ENCODE measurements at places on chromosomes 12 and 14.

DNA sequence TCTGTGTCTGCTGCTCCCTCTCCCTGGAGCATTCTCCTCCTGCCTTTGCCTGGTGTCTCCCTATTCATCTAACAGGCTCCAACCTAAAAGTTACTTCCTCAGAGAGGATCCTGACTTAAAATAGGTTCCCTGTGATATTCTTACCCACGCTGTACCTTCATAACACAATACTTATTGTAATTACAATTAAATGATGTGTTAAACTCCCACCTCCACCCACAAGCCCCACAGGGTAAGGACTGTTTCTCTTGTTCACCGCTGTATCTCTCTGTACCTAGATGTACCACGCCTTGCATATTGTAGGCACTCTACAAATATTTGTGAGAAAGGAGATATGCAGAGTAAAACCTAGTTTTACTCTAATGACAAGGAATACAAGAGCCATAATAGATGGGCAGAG lies 5.0 kb downstream of the HEBP1 start:
- no peak for DNase-seq

DNA sequence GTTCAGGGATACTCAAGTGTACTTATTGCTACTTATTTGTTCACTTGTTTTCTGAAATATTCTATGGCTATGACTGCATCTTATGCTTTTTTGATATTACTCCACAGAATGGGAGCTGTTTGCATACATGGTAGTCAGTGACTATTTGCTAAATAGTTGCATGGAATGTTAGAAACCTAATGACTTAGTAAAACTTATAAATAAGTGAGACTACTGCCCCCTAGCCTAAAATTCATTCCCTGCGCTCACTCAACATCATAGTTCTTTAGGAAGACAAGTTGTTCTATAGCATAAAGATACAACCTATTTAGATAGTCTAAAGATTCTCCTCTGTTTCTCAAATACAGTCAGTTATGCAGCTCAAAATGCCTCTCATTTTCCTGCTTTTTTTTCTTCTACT lies 305.5 kb downstream of the CEP128 start:
- DNase-seq = no peak

DNA sequence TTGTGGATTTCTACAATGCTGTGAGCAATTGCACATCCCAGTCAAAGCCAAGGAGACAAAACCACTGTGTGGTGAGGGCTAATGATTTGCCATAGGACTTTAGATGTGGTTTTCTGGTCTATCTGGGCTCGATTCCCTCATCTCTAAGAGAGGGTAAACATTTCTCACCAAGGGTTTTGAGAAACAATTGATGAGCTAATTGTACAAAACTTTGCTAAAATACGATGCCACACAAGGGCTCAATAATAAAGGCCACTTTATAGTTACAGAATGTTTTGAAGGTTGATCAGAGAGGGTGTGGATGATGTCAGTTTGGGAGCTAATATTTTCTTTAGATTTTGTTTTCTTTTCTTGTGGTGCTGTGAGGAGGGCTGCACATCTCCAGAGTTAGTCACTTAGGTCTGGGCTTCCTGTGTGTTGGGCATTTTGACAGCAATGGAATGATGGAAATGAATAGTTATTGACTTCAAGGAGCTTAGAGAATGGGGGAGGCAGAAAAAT lies 60.8 kb upstream of the SLC38A4 start:
- DNase-seq = no peak

GRCh38 chr12:18066666-18067065 lies 23.3 kb downstream of the RERGL start:
- DNase-seq = no peak

GRCh38 chr14:99261912-99262787 lies 9.8 kb downstream of the BCL11B start:
- no peak for DNase-seq

DNA sequence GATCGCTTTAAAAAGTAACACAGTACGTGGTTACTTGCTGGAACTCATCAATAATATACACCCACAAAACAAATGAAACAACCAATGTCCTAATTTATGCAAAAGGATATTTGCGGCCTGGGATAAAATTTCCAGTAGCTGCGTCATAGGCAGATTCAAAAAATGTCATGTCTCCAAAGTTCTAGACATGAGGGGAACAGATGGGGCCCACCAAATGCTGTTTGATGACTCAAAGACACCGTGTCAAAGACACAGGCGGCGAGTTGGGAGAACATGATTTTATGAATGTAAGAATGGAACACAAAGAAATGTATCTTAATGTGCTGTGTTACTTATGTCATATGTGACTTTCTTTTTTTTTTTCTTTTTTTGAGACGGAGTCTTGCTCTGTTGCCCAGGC lies 34.3 kb upstream of the NCOR2 start:
- peak; percentile 91 for DNase-seq

DNA sequence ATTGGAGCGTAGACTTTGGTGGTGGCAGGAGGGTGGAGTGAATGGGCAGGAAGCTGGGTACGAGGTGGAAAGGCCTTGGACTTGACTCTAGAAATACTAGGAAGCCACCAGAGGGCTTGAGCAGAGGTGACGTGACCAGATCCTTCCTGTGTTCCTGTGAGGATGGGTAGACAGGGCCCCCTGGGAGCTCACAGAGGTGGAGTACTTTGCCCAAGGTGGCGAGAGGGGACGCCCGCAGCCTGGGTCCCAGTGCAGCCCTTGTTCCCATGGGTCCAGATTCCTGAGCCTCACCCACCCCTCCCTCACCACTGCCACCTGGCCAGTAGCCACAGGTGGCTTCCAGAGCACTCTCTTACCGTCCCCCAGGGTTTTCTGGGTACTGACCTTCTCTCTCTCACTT lies 89.8 kb downstream of the KIF26A start:
- DNase-seq = no peak

- peak; percentile 59 for DNase-seq
Measured at GRCh38 chr12:10140001-10140400, 10.0 kb upstream of the CLEC7A start.

DNA sequence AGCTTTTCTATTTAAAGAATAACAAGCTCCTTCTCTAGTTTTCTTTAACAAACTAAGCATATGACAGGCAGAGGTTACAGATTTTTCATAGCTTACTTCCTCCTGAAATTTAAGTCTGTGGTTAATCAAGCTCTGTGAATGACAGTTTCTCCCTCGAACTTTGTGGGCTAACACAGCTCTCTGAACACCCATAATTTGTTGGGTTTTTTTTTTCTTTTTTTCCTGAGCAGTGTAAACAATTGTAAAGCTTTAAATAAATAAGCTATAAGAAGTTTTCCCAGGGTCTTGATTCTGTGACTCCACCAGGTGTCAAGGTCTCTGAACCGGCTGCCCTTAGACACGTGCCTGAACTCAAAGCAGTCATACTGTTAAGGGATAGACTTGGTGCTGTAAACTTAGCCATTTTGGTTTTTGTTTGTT lies 128.1 kb upstream of the AMIGO2 start:
- no peak for DNase-seq

GRCh38 chr12:92845329-92845728 lies 83.8 kb downstream of the EEA1 start:
- no peak for DNase-seq
